ENCODE measurements at places on chromosomes 6 and 20.

GRCh38 chr20:37540001-37540400 lies 12.3 kb upstream of the BLCAP start:
- no peak for DNase-seq

- DNase-seq: no peak
These were observed 9.2 kb upstream of the OSER1 start for GRCh38 chr20:44219791-44220190.

DNA sequence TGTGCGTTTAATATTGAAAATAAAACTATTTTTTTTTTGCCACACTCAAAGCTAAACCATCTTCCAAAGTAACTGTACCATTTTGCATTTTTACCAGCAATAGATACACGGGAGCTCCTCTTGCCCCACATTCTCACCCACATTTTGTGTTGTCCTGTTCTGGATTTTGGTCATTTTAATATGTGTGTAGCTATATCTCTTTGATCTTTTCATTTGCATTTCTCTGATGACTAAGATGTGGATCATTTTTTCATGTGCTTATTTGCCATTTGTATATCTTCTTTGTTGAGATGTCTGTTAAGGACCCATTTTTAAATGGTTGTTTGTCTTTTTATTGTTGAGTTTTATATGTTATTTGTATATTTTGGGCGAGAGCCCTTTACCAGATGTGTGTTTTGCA lies 1543.5 kb downstream of the GRIK2 start:
- no peak for DNase-seq

GRCh38 chr6:74073999-74074398 lies 378.0 kb downstream of the CD109 start:
- DNase-seq: no peak

DNA sequence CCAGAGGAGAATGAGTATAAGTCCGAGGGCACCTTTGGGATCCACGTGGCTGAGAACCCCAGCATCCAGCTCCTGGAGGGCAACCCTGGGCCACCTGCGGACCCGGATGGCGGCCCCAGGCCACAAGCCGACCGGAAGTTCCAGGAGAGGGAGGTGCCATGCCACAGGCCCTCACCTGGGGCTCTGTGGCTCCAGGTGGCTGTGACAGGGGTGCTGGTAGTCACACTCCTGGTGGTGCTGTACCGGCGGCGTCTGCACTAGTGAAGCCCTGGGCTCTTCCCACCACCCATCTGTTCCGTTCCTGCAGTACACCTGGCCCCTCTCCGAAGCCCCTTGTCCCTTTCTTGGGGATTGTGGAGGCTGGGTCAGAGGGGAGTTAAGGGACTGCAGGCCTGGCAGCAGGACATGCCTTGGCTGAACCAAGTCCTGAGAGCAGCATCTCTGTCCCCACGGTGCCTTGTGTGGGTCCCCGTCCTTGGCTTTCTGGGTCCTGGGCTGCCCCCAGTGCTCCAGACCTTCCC lies 19.3 kb downstream of the MAVS start:
- DNase-seq: no peak

- no peak for DNase-seq
These were observed 75.1 kb downstream of the CARMIL1 start for GRCh38 chr6:25354078-25354932.

GRCh38 chr20:52972190-52972937 lies at the start of gene TSHZ2:
Gene TSHZ2 (plus strand): TSS chr20:52972358. CDS start chr20:52973294, 936 bp downstream.
- DNase-seq: peak; percentile 31

DNA sequence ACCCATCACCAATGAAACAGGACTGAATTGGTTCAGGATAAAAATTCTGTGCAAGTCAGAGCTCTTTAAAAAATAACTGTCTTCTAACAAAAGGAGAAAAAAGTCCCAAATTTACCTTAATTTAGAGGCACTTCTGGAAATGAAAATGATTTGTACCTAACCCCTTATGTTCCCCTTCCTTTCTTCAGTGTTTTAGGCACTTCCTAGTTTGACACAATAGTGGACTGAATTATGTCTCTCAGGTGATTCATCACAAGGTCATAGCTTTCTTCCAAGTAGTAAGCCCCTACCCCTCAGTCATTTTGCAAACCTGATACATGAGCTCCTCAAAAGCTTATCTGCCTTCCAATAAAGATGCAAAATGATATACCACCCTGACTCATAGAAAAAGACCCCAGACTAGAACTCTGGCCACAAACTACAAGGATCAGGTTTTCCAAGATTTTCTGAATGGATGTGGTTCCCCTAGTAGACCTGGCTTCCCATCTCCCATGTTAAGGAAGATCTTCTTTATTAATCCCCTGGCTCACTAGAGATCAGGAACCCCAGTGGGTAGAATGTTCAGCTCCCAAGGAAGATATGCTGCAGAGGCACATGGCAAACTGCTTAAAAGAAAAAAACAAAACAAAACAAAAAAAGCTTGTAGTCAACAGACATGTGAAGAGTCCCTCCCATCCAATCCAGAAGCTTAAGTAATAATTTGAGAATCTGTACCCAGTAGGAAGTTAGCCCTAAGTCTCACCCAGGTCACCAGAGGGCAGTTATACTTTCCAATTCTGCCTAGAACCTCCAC lies 3.6 kb downstream of the PPP1R10 start:
- DNase-seq: peak; percentile 27

DNA sequence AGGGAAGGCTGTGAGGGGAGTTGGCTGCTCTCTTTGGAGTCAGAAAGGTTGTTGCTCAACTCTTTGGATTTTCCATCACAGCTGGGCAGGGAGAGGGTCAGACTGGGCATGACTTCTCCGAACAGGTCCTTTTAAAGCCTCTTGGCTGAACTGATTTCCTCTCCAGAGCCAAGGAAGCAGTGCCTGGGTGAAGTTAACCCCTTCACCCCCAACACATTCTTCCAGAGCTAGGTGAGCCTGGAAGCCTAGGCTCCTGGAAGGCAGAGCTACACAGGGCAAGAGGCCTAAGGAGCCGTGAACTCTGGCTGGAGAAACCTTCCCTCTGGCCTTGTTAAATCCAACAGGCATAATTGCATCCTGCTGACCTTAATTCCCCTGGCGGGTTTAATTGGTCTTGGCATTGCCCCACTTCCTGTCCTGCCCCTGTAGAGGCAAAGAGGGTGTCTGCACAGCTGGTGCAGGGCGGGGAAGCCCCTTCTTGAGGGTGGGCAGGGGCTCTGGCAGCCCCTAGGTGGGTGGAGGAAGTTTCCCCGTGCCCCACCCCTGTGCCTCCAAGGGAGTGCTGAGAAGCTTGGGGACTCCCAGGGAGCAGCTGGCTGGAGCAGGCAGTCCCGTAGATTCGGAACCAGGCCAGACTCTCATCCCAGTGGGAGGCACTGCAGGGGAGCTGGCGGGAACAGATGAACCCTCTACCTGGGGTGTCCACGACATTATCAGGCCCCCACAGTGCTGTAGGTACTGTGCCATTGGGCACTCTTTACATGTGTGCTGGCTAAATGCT lies 3.6 kb upstream of the MYLK2 start:
- no peak for DNase-seq

GRCh38 chr6:134997133-134997995 lies 47.5 kb upstream of the ALDH8A1 start:
- no peak for DNase-seq

DNA sequence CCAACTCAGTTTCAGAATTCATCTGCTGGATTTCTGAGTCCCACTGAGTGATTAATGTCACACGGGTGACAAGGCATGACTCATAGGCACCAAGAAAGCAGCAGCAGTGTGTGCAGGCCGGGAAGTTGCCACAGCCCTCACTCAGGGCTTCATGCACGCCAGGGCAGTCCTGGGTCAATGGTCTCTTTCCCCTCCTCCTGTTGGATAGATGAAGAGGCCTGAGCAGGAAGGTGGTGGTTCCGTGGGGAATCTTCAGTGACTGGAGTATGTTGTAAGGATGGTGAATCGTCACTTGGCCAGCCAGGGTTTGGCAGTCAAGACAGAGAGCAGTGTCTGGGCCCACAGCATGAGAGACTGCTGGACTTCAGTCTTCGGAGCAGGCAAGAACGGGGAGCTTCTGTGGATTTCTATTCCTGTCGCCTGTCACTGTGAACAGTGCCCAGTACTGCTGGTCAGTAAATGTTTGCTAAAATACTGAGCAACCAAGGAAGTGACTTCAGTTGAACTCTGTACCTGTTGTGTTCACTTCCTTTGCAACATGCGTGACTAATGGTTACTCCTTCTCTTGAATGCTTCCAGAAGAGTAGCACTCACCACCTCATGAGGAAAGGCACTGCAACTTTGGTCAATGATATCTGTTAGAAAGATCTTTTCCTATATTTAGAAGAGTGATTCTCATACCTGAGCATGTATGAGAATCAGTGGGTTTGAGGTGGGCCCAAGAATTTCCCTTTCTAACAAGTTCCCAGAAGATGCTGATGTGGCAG lies 62.0 kb upstream of the CD93 start:
- DNase-seq: peak; percentile 80

DNA sequence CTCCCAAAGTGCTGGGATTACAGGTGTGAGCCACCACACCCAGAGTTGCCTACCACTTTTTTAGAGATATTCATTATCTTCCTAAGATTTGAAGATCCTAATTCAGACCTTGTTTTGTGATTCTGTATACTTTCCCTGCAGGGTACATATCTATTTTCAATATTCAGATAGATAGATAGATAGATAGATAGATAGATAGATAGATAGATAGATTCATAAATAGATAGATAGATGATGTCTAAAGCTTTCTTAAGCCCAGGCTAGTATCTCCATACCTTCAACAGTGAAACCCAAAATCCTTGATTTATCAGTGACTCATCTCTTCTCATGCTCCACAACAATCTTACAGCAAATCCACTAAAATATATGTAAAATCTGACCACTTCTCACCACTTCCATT lies 30.8 kb downstream of the ZNF391 start:
- DNase-seq: no peak

- DNase-seq: peak; percentile 65
These were observed 5.4 kb upstream of the ZBTB12 start for GRCh38 chr6:31907158-31907813.

DNA sequence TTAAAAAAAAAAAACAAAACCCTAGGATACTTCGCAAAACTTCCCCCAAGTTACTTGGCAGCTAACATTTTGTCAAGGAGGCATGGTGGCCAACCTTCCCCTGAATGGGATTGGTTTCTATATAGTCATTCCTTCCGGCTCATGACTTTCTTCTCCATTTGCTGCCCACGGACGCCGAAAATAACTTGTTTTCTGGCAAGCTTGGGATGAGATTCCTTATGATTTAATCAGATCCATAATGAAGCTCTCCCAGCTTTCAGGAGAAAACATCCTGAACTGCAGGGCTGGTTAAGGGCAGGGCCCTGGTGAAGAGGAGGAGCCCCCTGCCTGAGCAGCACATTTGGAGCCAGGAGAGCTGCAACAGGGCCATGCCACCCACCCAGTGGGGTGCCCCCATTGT lies 49.9 kb downstream of the PPP1R16B start:
- peak; percentile 20 for DNase-seq

DNA sequence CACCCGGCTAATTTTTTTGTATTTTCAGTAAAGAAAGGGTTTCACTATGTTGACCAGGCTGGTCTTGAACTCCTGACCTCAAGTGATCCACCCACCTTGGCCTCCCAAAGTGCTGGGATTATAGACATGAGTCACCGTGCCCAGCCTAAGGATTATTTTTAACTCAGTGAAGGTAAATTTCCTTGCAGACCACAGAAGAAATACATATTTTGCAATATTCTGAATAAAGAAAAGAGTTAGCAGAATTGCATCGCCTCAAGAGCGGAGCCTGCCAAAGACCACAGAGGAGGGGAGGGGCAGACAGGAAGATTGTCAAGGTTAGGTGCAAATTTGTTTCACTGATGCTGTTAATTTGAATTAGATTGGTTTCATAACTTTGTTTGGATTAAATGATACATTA lies 47.4 kb downstream of the SOD2 start:
- DNase-seq: peak; percentile 75

DNA sequence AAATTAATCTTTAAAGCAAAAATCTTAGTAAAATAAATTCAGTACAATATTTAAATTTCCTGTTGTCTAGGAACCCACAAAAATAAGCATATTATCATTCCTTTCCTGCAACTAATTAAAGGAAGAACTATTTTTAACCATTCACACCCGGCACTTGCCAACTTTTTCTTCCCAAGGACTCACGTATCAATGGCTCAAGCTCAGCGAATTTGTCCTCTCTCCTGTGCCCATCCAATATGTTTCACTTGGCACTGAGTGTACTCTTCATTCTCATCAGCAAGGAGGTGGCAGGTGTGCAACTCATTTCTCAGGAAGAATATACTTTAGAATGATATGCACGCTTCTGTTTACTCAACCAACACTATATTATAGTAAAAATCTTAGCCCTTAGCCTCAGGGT lies 419.4 kb downstream of the C6orf118 start:
- no peak for DNase-seq

DNA sequence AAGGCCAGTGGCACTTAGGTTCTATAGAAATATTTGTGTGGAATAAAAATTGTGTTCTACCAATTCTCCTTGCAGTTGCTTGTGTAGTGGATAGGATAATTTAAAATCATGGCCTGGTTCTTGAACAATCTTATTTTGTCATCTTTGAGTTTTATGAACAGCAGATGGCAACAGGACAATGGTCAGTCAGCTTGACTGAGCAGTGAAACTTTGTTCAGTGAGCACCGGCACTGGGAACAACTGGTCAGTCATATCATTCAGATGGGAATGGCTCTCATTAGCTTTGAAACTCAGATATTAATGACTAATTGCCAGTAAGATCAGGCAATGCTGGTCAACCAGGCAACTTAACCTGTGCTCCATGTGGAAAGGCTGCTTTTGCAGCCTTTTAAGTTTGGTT lies 129.2 kb downstream of the BCKDHB start:
- no peak for DNase-seq

DNA sequence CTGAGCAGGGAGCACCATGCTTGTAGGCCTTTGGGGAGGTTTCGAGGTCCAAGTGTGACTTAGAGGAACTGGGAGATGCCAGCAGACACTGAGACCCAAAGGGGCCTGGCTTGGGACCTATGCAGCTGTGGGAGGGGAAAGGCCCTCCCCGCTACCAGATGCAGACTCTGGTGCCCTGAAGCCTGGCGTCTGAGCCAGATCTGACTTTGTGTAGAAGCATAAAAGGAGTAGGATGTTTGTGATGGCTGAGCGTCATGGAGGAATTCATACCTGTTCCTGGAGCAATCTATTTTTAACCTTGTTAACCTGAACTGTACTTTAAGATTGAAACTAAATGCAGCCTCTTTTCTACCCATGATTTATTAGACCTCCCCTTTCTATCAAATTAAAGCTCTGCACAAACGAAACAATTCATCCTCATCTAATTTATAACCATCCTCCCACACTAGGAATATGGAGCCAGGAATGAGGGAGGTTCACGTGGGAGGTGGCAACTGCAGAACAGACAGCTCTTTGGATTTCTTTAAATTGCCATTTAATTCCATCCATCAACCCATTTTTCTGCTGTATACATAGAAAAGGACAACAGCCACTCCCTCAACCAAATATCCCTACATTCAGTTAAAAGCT lies 172.6 kb upstream of the AGPAT4 start:
- no peak for DNase-seq

DNA sequence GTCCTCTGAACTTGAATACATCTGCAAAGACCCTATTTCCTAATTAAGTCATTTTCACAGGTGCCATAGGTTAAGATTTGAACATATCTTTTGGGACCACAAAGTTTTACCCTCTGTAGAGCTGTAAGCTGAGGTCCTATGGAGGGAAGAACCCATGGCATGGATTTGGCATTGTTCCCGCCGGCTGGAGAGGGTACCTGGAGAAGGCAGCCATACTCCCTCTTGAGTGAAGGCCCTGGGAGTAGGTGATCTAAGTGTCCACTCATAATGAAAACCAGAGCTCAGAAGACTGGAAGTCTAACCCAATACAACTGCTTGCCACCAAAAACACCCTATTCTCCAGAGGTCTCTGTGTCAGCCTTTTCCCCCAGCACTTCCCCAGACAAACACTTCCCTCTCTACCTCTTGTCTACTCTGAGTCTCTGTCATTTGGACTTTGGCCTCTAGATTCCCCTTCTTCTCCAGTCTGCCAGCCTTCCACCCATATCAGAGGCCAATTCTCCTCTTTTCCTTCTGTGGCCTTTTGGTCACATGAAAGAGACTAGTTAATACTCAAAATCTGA lies 363.9 kb downstream of the MAFB start:
- no peak for DNase-seq
